CD4-positive, CD25-positive, alpha-beta regulatory T cell (primary cell): ENCODE measurements at places on chromosomes 11 and 22. TPM values are rescaled to one million over a fixed set of nuclear protein-coding genes. Genes with fewer than 3 reads are reported as not detected.

The MMP7 gene
- not detected for total RNA-seq

The RASD2 gene
- total RNA-seq, result 1.0 TPM

The OR5A1 gene
- not detected for total RNA-seq

The PELI3 gene
- total RNA-seq, result 9.6 TPM

The HTR3B gene
- total RNA-seq, result not detected

The RTN4RL2 gene
- total RNA-seq, result not detected

DNA sequence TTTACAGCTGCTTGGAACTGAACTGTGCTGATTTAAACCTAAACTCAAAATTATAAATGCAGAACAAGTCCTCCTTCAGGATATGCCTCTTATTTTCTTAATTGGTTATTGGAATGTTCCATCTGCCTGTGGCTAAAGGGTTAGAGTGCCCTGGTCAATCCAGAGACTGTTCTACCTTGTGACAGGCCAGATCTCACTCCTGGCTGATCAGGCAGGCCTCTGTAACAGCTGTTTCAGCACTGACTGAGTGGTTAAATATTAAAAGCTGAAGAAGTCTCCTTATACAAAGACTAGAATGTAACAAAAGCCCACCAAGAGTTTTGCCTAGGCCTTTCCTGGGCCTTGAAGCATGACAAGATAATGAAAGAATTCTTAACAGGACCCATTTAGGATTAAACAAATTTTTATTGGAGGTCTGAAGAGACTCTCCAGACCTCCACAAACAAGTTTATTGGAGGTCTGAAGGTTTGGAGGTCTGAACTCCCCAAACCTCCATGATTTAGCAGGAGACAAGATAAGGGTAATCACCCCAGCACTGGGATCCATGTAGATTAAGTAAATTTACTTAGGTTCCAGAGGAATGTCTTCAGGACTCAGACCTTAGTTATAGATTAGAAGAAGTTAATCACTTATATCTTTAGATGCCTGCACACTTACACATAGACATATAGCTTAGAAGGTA is 35.8 kb downstream of the TMPRSS5 start:
- no peak for DNase-seq

- DNase-seq, result no peak
These were observed 145.7 kb upstream of the TEAD1 start for GRCh38 chr11:12528487-12528886.

DNA sequence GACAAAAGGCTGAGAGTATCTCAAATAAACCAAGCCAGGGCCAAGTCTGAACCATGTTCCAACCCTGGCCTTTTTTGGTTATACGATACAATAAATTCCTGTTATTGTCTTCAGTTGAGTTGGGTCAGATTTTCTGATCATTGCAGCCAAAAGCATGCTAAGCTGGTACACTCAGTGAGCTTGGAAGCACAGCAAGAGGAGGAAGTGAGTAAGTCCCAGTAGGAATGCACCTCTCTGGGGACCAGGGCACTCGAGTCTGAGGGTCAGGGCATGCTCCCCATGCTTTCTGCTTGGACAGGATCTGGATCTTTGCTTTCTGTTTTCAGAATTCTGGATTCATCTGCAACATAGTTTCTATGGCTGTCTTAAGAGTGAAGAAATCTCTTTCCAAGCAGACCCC is 73.1 kb downstream of the TMPRSS5 start:
- no peak for DNase-seq

GRCh38 chr22:17930455-17931313 is 93.7 kb downstream of the MICAL3 start:
- DNase-seq, result no peak

- DNase-seq, result no peak
These were observed 38.7 kb downstream of the IGSF9B start for GRCh38 chr11:133917921-133918607.

DNA sequence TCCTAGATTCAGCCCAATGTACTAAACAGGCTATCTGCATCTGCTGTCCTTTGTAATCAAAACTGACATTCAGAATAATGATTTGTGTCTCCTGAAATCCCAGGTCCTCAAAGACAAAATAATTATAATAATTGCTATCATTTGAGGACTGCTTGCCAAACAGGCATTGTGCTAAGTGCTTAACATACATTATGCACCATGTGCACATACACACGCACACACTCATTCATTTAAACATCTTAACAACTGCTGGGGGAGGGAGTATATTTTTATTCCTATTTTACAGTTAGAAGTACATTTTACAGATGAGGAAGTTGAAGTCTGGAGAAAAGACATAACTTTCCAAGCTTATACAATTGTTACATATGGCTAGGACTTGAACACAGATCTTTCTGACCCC is 308.0 kb upstream of the ZC3H12C start:
- DNase-seq, result no peak

DNA sequence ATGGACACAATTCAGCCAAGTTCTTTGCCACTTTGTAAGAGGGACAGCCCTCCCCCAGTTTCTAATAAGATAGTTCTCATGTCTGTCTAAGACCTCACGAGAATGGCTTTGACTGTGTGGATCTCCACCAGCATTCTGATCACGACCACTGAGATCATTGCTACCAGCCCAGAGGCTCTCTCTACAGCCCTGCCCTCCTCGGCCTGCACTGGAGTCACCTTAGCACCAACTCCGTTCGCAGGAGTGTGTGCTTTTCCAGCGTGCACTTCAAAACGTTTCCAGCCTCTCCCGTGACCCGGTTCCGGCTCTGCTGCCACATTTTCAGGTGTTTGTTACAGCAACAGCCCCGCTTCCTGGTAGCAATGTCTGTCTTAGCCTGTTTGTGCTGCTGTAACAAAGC is 26.2 kb downstream of the TSPAN32 start:
- no peak for DNase-seq

DNA sequence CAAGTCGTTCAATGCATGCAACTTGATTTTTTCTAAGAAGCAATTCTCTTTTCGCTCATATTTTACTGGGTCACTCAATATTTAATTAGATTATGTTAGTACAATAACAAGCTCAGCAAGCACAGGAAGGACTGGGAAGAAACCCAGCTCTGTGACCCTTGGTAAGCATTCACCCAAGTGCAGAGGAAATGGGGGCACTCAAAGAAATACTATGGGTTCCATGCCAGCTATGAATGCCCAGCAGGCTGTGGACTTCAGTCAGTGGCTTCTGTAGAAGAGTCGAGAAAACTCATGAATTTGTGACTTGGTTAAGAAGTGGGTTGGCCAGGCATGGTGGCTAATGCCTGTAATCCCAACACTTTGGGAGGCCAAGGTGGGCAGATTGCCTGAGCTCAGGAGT is 123.6 kb downstream of the GALNT18 start:
- no peak for DNase-seq

DNA sequence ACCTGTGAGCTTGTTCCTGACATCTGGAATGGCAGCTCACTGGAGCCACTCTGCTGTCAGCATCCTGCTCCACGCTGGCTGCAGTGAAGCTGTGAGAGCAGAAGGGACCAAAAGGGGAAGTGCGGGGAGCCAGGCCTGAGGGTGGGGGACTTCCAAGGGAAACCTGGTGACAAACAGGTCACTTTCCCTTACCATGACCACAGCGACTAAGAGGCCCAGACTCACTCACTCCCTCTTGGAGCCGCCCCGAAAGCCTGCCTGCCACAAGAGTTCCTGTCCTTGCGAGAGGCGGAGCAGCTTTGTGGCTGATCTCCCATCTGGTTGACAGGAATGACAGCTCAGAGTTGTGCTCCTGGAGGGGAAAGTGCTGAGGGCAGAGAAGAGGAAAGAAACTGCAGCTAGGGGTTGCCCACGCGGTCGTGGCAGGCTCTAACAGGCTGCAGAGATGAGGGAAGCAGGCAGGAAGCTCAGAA is 183.8 kb upstream of the NTM start:
- no peak for DNase-seq

DNA sequence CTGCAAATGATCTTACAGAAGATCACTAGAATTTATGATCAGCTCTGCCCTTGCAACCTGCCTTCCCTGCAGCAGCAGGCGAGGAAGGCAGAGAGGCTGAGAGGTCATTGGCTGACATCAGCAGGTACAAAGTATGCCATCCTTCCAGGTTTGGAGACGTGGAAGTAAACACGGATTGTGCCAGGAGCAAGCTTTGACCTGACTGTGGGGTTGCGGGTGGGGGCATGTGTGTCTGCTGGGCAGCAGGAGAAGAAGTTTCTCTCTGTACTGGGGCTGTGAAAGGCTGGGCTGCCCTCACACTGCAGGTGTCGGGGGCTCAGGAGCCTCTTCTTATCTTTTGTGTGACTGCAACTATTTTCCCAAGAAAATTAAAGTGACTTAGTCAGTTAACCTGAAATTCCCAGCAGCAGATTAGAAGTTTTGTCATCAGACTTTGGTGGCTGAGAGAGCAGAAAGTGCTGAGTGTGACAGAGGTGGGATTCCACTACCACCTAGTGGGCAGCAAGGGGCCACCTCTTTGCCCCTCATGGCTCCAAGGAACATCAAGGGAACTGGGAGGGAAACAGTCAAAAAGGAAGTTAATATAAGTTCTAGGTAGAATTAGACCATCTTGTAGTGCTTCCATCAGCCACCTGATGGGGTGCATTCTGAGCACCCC is 565.9 kb downstream of the ETS1 start:
- no peak for DNase-seq
